MG63 (cell line): ENCODE measurements at places on chromosomes 1 and 21. TPM values are rescaled to one million over a fixed set of nuclear protein-coding genes. Genes with fewer than 3 reads are reported as not detected.
A peak's percentile ranks its signal among the peaks of the same experiment; 100 is the strongest.

DNA sequence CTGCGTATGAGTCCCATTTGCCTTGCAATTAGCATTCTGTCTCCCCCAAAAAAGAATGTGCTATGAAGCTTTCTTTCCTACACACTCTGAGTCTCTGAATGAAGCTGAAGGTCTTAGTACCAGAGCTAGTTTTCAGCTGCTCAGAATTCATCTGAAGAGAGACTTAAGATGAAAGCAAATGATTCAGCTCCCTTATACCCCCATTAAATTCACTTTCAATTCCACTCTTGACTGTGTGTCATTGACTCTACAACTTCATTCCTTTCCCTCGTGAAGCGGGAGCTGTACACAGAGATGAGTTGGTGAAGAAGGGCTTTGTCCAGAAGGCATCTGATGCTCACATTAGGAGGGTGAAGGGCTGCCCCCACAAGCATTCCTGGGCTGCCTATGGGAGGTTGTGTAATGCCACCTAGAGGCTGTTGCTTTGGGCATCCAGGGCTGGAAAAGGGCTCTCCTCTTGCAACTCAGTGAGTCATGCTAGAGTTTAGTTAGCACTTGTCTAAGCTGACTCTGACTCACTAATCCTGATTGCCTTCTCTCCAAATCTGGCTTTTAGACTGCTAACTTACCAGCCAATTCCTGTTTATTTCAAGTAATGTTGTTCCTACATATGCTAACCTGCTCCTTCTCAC, 1.8 kb downstream of the SPRR1B start:
- peak; percentile 83 for DNase-seq

Gene OR2G6
- total RNA-seq, result not detected in 2 replicates

GRCh38 chr1:119915517-119915916, 19.2 kb upstream of the ADAM30 start:
- no peak for DNase-seq

DNA sequence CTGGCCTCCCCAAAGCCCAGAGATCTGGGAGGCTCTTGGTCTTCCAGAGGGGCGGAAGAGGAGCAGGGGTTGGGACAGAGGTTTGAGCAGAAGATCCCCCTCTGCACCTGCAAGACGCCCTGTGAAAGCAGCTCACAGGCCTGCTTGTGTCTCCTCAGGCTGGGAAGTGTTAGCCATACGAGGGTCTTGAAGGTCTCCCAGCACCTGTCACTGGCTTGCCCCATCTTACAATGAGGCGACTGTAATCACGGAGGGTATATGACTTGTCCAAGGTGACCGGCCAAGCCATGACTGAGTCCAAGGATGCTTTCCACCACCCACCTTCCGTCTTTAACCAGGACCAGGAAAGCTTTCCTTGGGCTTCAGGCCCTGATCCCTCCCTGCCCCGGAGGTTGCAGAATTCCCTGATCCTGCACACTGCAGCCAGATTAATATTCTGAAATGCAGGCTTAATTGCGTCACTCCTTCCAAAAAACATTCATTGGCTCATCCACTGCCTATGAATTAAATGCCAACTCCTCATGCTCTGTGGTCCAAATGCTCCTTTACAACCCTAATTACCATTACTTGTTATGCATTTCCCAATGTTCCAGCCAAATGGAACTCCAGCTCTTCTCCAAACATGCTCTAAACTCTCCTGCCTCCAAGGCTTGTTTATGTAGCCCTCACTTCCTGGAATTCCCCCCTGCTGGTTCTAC, 64.0 kb downstream of the DDX20 start:
- DNase-seq, result no peak

Gene EEIG2
- total RNA-seq, result 26.7 and 47.5 TPM in 2 replicates

DNA sequence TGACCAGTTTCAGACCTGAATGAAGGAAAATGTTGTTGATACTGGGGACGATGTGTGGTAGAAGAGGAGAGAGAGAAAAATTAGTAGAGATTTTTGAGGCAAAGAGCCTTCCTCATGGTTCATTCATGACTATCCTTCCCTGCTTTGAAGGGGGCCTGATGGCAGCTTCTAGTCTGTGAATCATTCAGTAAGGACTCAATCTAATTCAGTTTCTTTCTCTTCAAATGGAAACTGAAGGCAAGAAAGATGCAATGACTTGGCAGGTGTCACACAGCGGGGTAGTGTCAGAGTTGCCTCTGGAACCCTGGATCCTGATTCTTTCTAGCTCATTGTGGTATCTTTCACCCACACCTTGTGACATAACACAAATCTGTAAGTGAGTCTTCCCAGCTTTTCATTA, 14.9 kb upstream of the CD5L start:
- no peak for DNase-seq

Gene C1orf21
- 51.5 and 52.5 TPM in 2 replicates for total RNA-seq

- DNase-seq, result no peak
Observed at GRCh38 chr21:38777531-38777930, 28.2 kb upstream of the ETS2 start.

Gene SLC30A1
- 45.2 and 54.0 TPM in 2 replicates for total RNA-seq

DNA sequence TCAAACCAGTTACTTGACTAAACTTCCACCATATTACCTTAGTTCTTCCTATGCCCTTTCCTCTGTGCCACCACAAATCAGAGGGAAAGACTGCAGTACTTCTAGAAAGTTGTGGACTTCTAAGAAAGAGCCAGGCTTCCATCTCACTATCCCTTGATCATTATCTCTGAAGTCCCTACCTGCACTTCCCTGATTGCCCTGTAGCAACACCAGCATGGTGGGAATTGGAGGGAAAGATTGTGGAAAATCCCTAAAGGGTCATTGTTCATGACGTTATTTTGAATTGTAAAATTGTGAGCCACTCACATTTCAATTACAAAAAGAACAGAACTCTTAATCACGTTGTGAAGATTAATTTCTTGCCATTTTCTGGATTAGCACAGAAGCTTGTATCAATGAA, 23.4 kb upstream of the KIAA1614 start:
- no peak for DNase-seq

Gene CHRNB2
- not detected in 2 replicates for total RNA-seq

Gene CELSR2
- 0.76 and 1.2 TPM in 2 replicates for total RNA-seq

DNA sequence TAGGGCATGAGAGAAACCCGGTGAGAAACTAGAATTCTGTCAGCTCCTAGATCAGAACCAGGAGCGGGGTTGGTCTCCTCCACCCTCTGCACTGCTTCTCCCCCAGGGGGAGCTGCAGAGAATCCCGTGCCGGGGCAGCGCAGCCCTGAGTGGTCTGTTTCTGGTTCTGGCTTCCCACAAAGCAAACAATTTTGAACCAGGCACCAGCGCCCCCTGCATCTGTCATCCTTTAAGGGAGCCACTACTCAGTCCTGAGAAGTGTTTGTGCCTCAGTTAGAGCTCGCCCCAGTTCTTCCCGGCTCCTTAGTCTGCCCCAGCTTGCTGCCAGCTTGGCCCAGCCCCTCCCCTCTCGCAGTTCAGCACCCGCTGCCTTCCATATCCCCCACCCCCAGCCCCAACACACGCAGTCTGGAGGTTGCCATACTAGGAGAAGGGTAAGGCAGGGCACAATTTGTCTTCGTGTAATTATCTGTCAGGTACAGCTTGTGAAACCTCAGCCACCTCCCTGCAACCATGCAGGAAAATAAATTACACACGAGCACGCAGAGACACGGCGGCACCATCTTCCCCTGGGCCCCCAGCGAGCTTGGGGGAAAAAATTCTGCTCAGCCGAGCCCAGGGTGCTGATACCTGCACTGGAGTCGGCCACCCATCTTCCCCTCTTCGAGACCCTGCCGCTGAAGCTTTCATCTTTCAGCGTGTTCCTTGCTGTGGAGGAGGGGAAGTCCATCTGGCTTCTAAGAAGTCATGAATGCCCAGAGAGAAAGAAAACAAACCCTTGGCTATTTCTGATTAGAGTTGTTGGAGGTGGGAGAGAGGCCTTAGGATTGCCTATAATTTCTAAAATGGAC, 62.6 kb upstream of the CD1D start:
- peak; percentile 29 for DNase-seq

GRCh38 chr1:51253691-51254090, 17.6 kb downstream of the RNF11 start:
- DNase-seq, result peak; percentile 40

Gene PCP4L1
- total RNA-seq, result not detected in 2 replicates

- no peak for DNase-seq
Observed at GRCh38 chr1:98962156-98962555, 42.5 kb downstream of the PLPPR5 start.

DNA sequence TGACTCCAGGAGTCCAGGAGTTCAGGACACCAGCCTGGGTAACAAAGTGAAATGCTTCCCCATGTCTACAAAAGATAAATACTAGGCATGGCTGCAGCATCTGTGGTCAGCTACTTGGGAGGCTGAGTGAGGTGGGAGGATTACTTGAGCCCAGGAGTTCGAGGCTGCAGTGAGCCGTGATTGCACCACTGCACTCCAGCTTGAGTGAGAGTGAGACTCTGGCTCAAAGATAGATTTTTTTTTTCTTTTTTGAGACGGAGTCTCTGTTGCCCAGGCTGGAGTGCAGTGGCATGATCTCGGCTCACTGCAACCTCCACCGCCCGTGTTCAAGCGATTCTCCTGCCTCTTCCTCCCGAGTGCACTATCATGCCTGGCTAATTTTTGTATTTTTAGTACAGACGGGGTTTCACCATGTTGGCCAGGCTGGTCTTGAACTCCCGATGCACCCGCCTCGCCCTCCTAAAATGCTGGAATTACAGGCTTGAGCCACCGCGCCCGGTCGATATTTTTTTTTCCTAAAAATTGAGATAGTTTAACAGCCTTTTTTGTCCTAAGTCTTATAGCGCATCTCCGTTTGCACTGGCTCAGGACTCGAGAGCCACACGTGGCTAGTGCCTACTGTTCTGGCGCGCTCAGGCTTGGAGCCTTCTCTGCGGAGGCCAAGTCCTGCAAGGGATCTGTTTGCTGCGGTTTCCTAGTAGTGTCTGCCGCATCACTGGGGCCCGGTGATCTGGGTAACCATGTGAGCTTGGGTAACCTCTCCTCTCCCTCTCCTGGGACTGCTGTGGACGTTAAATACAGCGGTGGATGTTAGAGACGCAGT, 1.0 kb upstream of the MFN2 start:
- DNase-seq, result no peak

DNA sequence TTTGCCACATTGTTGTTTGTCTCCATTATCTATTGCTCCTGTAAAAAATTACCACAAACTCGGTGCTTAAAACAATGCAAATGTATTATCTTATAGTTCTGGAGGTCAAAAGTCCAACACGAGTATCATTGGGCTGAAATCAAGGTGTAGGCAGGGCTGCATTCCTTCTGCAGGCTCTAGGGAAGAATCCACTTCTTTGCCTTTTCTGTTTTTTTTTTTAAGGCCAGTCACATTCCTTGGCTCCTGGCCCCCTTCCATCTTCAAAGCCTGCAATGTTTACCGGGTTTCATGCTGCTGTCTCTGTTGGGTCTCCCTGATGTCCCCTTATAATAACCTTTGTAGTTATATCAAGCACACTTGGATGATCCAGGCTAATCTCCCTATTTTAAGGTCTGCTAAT, 212.7 kb downstream of the PTBP2 start:
- no peak for DNase-seq

DNA sequence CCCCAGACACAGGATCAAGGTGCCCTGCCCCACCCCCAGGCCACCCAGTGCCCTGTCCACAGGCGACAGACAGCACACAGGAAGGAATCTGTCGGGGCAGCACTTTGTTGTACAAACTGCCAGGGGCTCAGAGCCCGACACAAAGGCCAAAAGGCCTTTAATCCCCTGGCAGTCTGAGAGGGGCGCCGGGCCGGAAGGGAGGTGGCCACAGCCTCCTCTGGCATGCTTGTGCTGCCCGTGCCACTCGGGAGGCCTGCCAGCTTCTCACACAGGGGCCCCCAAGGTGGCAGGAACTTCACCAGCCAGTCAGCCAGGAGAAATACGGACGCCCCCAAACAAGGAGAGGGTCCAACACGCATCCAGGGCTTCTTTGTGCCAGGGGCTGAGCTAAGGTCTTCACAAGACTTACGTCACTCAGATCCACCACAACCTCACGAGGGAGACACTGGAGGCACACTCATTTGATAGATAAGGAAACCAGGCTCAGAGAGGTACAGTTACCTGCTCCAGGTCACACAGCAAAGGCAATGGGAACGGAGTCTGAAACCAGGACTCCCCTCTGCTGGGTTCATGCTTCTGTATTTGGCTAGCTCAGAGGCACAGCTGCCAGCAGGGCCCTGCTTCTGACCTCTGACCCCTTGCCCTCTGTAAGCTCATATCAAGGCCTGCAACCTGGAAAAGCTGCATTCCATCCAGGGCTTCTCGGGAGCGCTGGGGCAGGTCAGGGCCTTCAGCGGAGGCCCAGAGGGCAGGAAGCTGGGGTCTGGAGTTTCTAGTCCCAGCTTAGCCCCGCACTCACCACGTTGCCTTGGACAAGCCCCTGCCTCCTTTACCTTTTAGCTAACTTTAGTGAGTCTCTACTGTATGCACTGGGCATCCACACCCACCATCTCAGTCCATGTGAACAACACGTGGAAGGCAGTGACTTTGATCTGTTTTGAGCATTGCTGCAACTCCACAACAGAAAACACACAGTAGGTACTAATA, 34.8 kb downstream of the HSPG2 start:
- no peak for DNase-seq

DNA sequence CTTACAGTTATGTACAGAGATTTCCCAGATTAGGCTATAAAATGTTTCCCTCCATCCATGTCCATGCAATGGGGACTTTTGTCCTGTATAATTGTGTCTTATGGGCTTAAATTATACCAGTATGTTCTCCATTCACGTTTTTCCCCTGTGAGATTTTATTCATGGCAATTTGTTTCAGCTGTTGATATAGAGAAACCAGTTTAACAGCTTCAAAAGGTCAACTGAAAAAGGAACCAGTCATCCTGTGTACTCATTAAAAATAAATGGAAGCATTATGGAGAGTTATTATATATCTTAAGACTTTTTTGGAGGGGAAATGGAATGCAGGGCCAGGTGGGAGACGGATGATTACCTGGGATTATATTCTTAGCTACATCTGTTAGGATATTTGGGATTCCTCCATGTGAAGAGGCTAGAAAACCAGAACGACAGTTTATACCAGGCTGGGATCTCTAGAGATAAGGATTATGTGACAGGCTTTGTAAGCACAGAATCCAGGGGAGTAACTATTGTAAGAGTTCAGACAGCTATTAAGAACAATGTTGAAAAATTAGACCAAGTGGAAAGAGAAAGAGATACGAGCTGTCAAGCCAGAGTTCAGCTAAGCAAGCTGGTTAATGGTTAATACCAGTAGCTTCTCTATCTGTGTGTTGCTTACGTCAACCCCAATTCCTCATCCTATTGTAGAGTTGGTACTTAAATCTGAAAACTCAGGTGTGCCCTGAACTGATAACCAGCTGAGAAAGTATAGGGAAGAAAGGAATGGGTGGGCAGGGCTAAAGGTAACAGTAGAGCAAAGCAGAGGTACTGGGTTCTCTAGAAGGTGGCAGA, 12.4 kb upstream of the ZNF697 start:
- no peak for DNase-seq

DNA sequence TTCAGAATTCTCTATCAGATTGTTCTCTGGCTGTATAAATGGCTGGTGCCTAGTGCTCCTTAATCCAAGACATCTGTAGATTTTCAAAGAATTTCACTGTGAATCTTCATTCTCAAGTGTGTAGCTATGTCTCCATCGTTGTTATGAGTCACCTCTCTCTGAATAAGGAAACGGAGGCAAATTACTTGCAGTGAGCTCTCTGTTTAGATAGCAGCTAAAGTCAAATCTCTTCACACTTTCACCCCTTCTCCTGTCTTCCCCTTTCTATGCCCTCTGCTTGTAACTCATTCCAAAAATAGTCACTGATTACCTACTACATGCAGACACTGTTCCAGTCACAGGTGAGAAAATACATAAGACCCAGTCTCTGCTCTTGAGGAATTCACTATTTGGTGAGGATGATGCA, 39.7 kb downstream of the CHML start:
- DNase-seq, result no peak
